ENCODE measurements at places on chromosomes 11 and 22.

DNA sequence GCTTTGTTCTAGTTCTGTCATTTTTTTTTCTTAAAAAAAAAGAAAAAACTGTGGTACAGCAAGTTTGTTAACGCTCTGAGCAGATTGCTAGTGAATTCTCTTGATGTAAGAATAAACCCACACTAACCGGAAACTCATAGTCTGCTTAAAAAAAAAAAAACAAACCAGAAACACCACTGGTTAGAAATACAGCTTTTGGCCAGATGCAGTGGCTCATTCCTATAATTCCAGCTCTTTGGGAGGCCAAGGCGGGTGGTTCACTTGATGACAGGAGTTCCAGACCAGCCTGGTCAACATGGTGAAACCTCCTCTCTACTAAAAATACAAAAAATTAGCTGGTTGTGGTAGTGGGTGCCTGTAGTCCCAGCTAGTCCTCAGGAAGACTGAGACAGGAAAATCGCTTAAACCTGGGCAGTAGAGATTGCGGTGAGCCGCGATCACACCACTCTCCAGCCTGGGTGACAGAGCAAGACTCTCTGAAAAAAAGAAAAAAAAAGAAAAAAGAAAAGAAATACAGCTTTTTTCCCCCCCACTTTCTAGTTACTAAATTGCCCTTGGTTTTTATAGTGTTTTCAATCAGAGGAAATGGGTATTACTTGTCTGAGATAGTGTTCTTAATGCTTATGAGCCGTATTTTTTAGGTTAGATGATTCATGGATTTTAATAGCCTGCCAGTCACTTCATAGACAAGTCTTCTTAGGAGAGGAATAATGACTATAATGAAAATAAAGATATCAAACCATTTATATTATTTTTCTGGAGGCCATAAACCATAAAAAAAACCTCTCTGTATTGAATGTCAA lies 222.8 kb downstream of the DDX10 start:
- no peak for DNase-seq

DNA sequence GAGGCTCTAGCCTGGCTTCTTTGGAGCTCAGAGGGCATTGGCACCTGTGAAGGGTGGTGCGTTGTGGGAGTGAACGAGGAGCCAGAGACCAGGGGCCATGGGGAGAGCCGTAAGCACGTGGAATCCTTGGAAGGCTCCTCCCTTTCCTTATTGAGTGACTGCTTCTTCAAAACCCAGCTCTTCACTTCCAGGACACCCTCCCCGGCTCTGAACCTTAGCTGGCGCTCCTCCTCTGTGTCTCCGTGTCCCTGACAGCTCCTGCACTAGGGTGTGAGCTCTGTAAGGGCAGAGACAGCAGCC lies 26.3 kb downstream of the POLR3H start:
- no peak for DNase-seq

GRCh38 chr11:73331138-73331916 lies 23.3 kb downstream of the ARHGEF17 start:
- no peak for DNase-seq

DNA sequence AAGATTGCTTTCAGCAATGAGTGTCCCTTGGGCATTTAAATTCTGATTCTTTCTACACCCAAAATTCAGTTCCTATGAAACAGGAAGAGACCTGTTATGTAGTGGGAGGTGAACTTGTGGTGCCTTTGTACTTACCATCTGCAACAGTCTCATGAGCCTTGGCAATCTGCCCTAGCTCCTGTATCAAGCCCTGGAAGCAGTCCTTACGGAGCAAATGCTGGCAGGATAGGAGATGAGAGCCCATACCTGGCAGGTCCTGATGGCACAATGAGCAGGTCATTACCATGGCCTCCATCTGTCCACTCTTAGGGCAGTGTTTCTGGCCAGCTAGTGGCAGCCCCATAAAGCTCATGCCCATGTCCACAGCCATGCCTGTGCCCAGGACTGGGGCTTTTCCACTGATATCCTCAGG lies 10.8 kb downstream of the TRIM66 start:
- no peak for DNase-seq

DNA sequence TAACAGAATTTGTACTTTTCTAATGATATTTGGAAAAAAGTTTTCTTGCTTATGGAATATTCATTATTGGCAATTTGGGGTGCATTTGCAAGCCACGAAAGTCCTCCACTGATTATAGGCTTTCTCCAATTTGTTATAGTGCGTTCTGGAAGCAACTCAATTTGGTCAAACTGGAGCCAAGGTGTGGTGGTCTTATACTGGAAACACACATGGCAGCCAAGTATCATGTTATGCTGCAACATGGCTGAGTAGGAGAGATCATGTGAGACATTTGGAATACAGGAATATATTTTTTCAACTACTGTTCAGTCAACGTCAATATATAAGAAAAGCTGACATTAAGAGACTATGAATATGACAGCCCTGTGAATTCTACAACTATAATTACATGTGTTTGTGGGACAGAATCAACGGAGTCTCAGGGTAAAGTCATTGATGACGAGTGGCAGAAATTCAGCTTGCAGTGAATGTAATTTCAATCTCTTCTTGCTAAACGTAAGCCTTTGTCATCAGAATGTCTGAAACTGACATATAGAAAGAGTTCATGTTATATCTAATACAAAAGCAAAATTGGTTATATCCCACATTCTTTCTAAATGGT lies 83.8 kb upstream of the FIBIN start:
- DNase-seq = no peak

DNA sequence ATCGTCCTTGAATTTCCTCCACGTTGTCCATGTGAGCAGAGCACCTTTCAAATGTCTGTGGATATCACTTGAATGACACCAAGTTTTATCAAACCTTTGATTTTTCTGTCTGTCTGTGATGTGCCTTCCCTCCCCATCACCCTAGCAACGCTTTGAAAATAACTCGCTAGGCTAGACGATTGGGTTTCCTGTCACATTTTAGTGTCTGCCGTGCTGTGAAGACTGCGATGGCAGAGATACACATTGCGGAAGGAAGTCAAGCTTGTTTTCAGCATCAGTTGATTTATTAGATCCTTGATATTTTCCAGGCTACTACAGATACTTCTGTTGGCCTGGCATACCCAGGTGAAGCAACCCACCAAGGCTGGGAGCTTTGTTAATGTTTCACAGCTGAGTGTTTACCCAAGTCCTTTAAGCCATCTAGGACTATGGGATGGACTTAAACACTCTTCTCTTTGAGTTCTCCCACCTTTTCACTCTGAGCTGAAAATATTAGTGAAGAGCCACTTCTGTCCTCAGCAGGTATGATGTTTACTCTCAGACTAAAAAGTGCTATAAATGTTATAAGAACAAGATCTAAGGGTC lies 93.6 kb upstream of the CD44 start:
- DNase-seq = no peak

DNA sequence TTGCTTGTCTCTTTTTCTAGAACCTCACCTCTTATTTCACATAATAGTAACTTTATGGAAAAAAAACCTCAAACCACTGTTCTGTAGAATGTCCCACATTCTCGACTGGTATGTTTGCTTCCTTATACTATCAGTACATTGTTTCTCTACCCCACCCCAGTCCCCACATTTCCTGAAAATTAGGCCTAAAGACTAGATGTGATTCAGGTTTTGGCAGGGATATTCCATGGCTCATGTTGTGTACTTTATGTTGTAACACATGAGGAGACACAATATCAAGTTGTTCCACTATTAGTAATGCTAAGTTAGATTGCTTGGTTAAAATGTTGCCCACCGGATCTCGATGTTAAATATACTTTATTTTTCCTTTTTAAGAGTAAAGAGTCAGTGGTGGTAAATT lies 34.7 kb downstream of the DDIAS start:
- DNase-seq = no peak

DNA sequence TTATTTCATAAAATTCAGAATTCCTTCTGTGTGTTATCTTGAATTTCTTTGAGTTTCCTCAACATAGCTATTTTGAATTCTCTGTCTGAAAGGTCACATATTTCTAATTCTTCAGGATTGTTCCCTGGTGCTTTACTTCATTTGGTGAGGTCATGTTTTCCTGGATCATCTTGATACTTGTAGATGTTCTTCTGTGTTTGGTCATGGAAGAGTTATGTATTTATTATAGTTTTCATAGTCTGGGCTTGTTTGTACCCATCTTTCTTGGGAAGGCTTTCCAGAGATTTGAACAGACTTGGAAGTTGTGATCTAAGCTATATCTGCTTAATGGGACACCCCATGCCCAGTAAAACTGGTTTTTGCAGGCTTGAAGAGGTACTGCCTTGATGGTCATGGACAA lies 149.6 kb downstream of the METTL15 start:
- DNase-seq = no peak

GRCh38 chr11:116600930-116601329 lies 171.9 kb downstream of the BUD13 start:
- no peak for DNase-seq

DNA sequence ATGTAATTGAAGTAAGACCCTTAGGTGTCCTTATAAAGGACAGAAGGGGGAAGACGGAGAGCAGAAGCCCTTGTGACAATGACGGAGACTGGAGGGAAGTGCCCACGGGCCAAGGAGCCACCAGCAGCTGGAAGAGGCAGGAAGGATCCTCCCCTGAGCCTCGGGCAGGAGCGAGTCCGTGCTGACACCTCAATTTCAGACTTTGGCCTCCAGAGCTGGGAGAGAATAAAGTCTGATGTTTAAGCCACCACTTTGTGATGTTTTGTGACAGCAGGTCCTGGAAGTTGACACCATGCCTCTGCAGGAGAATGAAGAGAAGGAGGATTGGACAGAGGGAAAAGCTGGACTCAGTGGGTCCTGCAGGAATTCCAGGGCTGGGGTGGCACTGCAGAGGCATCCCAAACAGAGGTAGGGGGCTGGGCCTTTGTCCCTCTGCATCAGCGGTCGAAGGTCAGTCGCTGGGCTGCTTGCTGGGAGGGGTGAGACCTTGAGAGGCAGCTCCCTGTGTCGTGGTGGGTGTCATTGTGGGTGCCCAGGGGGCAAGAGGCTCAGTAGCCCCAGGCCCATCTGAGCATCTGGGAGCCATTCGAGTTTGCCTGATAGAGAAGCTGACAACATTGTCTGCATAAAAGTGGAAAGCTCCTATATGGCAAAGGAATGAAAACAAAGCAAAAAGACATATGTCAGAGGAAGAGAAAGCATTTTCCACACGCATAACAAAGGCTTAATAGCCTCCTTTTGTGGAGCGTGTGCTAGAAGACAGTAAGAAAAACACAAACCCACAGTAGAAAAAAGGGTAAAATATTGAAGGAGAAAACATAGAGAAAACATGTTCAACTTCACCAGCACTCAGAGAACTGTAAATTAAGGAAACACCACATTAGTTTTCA lies 68.8 kb downstream of the RTL6 start:
- DNase-seq = no peak

GRCh38 chr11:57275582-57275981 lies 38.5 kb upstream of the APLNR start:
- DNase-seq = no peak

DNA sequence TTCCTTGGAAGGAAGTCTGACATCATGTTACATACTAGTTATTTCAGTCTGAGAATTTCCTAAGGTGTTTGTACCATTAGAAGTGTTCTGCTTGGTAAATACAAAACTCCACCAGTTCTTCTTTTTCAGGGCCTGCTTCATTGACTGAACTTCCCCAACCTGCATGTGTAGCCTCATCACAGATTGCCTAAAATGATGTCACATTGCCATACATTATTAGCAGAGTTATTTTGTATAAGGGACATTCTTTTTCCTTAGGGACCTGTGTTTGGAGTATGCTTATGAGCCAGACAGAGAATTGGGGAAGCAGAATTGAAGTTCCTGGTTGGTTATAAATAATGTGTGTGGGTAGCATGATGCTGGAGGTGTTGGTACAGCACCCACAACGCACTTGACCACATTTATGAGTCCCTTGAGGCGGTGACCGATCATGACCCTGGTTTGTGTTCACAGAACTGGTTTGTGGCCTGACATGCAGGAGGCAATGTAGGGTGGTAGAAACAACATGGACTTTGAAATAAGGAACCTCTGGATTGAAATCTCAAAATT lies 16.4 kb upstream of the MMP7 start:
- no peak for DNase-seq

- DNase-seq = no peak
Observed at GRCh38 chr11:5007561-5007960, 12.9 kb downstream of the OR51L1 start.

- DNase-seq = no peak
Observed at GRCh38 chr11:74019860-74020259, 11.0 kb upstream of the UCP3 start.

GRCh38 chr11:35323076-35323868 lies 96.1 kb downstream of the SLC1A2 start:
- no peak for DNase-seq

DNA sequence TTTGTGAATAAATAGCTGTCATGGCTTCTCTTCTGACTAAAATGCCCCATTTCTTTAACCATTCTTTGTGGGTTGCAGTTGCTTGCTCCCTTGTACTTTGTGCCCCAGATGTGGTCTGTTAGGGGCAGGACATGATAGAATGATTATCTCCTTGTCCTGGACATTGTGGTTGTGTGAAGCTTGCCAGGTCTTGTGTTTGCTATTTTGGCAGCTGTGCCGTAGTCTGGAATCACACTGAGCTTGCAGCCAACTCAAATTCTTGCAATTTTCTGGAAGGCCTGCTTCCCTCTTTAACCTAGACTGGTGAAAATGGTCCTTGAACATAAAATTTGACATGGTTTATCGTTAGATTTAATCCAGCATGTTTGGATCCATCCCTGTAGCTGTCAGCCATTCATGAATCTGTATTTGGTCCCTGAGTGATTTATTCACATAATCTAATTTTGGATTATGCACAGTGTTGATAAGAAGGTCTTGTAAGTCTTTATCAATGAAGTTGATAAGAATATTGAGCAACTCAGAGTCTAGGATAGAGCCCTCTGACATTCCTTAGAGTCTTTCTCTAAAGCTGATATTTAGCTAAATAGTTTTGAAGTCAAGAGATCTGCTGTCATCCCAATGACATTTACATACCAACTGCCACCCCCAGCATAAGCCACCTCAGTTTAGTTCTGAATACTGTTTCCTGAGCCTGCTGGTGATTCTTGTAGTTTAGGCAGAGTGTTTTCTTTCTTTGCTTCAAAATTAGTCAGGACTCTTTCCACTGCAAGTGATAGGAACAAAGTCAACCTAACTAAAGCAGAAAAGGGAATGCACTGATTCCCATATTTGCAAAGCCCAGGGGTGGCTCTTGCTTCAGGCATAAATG lies 9.8 kb downstream of the SPON1 start:
- no peak for DNase-seq

DNA sequence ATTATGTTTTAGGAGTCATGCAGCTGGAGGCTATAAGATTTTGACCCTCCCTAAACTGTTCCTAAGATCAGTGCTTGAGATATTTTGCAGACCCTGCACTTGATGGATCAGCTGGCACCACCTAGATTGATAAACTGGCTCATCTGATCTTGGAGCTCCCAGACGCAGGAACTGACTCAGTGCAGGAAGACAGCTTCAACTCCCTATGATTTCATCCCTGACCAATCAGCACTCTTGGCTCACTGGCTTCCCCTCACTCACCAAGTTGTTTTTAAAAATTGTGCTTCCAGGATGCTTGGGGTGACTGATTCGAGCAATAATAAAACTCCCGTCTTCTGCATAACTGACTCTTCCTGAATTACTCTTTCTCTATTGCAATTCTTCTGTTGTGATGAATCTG lies 637.5 kb upstream of the FAT3 start:
- DNase-seq = no peak

Data from 8988T (cell line).